ENCODE measurements at places on chromosomes 2 and 18.

DNA sequence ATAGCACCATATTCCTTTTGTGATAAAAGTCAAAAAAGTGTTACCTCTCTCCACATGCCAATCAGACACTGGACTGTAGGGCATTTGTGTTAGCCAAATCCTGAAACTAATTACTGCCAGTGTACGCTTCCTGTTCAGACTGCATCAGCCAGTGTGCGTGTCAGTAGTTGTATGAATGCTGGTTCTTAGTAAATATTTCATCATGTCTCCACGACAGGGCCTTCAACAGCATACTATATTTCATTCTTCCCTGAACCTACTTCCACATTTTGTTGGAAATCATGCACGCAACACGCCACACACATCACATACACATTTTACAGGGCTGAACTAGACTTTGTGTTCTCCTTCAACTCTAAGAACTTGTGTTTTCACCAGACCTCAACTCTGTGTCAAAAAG, 77.5 kb downstream of the EPB41L3 start:
- DNase-seq, result no peak

- DNase-seq, result no peak
These were observed 1069.9 kb upstream of the CHAC2 start for GRCh38 chr2:52697690-52698089.

GRCh38 chr2:8545695-8546611, 135.9 kb upstream of the ID2 start:
- DNase-seq, result no peak

DNA sequence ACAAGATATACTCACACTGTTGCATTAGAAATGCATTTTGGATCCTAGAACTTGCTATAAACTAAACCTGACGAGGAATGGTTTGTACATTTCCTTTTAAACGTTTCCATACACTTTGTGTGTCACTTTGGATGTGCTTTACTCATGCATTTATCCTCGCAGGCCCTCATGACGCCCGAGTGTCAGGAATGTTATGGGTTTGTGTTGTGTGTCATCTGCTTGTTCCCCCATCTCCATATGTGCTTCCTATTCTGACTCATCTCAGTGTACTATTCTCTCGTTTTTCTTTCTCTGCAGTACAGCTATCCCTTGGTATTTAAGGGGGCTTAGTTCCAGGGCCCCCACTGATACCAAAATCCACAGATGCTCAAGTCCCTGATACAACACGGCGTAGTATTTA, 121.5 kb upstream of the RASGRP3 start:
- DNase-seq, result no peak

GRCh38 chr2:209505410-209505809, 81.6 kb downstream of the MAP2 start:
- DNase-seq, result no peak

DNA sequence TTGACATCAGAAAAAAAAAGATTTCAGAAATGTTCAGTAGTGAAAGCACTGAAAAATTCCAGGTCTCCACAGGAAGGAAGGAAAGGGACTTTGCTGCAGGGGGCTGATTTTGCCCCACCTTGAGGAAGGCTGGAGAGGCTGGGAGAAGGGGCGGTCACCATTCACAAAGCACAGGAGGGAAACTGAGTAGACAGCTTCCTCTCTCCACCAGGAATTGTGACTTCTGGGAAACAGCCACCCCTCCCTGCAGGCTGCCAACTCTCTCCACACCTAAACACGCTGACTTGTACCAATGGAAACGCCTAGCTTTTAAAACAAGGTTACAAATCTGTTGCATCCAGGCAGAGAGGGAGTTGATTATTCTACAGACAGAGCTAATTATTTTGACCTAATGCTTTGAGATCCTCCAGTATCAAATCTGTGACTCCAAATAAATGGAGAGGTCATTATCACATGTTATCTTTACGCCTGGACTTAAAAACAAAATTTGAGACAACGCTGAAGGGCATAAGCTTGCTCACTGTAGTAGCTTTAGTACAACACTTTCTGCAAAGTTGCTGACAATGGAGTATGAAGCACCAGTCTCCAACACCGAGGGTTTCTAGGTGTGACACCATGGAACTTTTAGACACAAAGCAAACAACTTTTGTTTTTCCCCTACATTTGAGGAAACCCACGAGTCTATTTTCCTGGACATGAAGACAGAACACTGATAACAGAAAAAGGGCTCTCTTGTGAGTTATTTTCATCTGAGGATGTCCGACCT, 42.7 kb downstream of the EPHA4 start:
- no peak for DNase-seq

GRCh38 chr2:184504252-184504651, 94.1 kb upstream of the ZNF804A start:
- DNase-seq, result no peak

DNA sequence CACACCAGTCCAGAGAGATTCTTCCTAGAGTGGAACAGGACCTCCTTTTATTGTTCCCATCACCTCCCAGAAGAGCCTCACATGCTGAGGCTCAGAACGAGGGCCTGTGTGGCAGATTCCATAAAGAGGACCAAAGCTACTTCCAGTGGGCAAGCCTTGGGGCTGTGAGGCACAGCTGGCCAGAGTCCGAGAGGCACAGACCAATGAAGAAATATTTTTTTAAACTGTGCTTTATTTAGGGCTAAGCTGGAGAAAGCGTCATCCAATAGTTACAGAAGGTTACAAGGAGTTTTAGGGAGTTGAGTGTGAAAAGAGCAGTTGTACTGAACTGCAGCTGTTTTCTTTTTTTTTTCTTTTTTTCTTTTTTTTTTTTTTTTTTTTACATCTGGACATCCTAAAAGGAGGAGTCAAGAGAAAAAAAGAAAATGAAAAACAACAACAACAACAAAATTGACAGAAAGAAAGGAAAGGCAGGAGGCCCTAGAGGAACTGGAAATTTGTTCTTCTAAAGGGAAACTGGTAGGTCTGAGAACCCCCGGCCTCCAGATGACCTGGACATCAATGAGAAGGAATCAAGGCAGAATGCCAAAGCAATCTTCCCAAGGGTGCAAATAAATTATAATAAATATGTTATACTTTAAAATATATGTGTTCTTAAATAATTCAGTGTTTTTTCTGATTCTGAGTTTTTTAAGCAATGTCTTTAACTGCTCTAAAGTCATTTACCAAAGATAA, 322.6 kb downstream of the CELF4 start:
- DNase-seq, result no peak

DNA sequence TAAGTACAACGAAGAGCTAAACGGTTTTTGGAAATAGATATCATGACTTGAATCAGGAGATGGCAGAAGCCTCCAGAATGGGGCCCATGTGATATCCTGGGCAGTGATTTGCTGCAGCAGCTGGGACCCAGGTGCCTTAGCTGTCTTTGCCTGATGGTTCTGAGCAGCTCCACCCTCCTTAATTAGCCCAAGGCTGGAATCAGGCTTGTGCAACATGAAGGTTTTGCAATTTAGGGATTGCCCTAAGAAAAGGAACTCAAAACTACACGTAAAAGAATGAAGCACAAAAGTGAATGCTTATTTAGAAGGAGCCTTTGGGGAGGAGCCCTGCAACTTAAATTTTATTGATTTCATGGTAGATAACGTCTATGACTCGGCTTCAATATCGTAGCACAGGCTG, 17.3 kb upstream of the CNDP2 start:
- no peak for DNase-seq

DNA sequence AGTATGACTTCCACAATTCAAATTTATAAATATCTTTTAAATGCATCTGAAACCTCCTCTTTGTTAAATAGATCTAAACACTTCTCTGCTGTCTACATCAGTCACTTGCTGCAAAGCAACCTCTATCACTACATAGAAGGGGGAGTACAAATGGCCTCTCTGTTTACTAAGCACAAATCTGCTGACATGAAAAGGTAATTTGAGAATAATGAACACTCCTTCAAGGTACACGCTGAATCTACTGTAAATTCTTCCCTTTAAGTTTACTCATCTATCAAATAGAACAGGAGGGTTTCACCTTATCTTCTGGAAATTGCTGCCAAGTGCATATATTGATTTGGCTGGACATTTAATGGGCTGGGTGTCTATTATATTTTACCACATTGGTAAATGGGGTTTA, 879.6 kb downstream of the SUCLG1 start:
- DNase-seq, result no peak

DNA sequence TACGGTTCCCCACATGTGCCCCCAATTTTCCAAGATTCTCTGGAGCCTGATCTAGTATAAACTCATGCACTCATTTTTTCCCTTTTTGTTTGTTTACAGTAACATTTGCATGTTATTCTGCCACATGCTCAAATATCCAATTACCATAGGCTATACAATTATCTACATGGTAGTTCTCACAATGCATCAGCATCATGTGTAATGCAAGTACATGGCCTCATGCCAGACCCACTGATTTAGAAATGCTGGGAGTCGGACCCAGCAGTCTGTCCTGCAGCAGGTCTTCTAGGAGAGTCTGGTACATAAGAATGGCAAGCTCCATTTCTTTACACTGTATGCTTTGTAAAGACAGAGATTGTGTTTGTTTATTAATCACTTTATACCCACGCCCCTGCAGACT, 107.7 kb downstream of the CBLN2 start:
- DNase-seq, result no peak

DNA sequence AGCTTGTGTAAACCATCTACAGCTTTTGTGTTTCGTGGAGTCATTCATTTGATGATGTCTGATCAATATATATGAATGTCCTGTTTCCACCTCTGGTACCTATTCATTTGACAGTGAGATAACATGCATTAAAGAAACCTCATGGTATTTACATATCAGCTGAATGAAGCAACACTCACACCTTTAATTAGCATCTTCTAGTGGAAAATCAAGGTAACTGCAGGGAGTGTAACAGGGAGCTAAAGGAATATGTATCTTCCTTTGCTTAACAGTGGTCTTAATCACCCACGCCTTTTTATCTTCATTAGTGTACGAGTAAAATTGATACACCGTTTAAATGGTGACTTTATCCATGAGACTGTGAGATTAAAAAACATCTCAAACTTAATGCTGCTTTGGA, 15.6 kb downstream of the SLC39A10 start:
- no peak for DNase-seq

DNA sequence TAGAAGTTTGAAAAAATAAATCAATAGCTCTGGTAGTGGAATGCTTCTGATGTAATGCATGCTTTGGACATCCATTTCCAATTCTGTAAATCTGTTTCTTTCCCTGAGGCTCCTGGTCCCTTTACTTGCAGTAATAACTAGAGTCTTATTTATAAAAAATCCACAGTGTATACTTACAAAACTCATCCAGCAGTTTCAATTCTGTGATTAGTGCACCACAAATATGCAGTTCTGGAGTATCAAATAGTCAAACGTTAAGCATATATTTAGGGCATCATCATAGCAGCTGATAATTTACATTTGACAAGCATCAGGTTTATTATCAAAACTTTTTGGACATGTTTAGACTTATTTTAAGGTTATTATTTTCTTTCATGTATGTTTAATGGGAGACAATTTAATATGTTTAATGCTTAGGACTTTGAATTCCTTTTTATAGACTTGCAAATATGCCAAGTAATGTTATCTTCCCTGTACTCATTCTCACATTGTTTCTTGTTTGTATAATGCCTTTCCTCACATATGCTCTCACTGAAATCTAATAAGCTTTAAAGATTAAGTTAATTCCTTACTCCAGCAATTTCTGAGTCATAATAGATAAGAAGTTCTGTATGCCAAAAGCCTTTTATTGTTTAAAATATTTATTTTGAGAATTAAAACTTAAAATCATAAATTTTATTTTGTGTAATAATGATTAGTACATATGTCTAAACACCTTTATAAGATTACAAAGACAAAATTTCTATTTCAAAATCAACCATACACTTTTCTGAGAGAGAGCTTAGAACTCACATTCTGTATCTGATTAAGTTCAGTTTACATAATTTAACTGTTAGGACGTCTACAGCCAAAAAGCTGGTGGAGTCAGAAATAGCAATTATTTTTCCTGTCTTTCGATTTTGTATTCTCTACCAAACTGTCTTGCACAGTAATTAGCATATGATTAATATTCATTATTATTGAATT, 341.5 kb upstream of the TMEFF2 start:
- DNase-seq, result no peak

GRCh38 chr2:181077128-181077709, 96.8 kb downstream of the UBE2E3 start:
- no peak for DNase-seq

GRCh38 chr2:130387804-130388203, 31.9 kb downstream of the PTPN18 start:
- DNase-seq, result no peak

- peak; percentile 2 for DNase-seq
These were observed 134.4 kb downstream of the HDAC4 start for GRCh38 chr2:239266434-239266766.

DNA sequence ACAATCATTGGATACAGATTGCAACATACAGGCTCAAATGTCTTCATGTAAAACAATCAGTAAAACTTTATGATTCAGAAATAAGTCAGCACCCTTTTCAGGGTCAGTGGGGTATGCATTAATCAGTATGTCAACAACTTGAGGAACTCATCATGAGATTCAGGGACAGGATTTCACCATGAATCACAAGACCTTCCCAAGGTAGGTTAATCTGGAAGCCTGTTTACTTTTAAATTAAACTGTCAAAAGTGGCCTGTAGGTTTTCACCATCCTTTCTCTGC, 104.8 kb downstream of the SP100 start:
- no peak for DNase-seq

GRCh38 chr2:8168876-8169424, 512.9 kb upstream of the ID2 start:
- DNase-seq, result no peak

- DNase-seq, result no peak
These were observed 145.2 kb upstream of the TPO start for GRCh38 chr2:1268034-1268433.

DNA sequence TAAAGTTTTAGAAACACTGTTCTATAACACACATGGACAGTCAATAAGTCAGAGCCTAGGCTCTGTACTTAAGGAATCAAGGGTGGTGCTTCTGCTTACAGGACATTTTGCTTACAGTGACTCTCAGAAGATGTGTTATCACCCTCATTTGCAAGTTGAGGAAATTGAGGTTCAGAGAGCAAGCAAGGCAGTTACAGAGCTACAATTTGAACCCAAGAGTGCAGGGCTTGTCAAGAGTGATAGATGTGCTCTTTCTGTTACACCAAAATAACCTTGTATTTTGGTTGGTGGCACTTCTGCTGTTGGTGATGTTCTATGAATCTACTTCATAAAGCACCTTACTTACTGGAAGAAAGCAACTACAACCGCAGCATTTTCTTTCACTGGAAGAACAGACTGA, 170.2 kb downstream of the THADA start:
- no peak for DNase-seq

- DNase-seq, result no peak
These were observed 471.9 kb downstream of the CMPK2 start for GRCh38 chr2:6393819-6394218.

DNA sequence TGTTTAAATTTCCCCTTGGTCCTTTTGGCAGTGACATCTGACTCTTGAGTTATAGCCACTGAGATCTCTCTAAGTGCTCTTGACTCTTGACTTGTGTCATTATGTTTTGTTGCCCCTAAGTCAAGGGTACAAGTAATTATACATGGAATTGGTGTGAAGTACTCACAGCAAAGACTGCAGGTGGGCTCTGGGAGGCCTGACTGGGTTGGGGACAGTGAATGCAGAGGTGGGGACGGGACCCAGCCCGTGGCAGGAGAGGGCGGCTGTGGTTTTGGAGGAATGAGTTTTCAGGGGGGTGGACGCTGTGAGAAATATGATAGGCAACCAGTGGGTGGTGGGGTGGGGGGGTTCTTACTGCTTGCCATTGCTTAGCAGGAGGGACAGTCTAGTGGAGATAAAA, 97.8 kb downstream of the NCK2 start:
- no peak for DNase-seq

Data from activated CD4-positive, alpha-beta T cell treated with anti-CD3 and anti-CD28 coated beads for 48 hours (primary cell).